ENCODE measurements at places on chromosomes 4 and X.

GRCh38 chrX:13493659-13494058, 75.7 kb upstream of the EGFL6 start:
- H3K27me3 ChIP-seq = no peaks in the 10 kb centered on the region
- H3K4me1 ChIP-seq = no peaks in the 10 kb centered on the region
- no peaks in the 10 kb centered on the region for H3K36me3 ChIP-seq
- H3K27ac ChIP-seq = no peak overlapping the region
- H3K4me3 ChIP-seq = no peak overlapping the region

- H3K27me3 ChIP-seq = no peaks in the 10 kb centered on the region
- H3K4me3 ChIP-seq = no peak overlapping the region
- DNase-seq = no peak
- H3K36me3 ChIP-seq = no peaks in the 10 kb centered on the region
- no peak overlapping the region for H3K27ac ChIP-seq
- H3K4me1 ChIP-seq = no peaks in the 10 kb centered on the region
Measured at GRCh38 chr4:138406876-138407275, 164.7 kb upstream of the SLC7A11 start.

DNA sequence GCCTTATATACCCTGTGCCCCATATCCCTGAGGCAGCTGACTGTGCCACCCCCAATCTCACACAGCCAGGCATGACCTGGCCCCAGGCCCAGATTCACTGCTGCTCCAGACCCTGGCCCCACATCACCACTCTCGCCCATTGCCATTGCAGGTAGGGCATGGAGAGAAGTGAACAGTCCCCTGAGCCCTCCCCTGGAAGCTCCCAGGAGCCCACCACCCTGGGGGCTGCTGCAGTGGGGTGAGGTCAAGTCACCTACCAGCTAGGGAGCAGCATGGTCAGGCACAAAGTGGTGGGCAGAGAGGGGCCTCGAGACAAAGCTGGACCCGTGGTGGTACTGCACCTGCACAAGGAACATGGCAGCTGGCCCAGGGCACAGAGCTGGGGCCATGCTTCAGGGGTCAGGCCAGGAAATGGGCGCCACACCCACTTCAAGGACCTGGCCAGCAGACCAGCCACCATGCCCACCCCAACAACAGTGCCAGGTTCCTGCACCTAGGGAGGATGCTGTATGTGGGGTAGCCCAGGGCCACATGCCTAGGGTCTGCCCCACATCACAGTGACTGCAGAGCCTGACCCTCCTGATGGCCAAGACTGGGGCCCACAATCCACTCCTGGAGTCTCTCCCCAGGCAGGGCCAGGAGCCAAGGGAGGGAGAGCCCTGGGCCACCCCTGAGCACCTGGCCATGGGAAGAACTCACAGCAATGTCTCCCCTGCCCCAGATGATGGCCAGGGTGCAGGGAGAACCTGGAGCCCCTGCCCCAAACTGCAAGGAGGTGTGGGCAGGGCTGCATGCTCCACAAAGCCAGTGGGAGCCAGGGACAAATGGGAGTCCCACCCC, 58.5 kb downstream of the COX18 start:
- peaks cover 2% of the 10 kb centered on the region for H3K36me3 ChIP-seq
- no peaks in the 10 kb centered on the region for H3K4me1 ChIP-seq
- no peak for DNase-seq
- H3K4me3 ChIP-seq = no peak overlapping the region
- no peak overlapping the region for H3K27ac ChIP-seq
- peaks cover 12% of the 10 kb centered on the region for H3K27me3 ChIP-seq

DNA sequence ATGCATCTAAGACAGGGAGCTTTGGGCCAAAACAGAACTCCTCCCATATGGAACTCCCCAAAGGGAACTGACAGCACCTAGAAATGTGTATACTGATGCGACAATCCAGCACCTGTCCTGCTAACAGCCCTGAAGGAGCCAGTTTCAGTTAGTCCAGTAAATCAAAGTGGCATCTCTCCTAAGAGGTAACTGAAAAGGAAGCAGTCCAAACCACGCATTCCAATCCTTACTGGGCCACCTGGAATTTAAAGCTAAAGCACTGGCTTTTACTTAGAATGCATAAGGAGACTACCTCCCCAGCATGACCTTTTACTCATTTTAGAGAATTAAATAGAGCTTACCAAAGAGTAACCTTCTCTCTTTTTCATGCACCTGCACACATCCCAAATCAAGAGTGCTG, 586.8 kb upstream of the PITX2 start:
- H3K4me3 ChIP-seq = no peak overlapping the region
- no peaks in the 10 kb centered on the region for H3K4me1 ChIP-seq
- no peaks in the 10 kb centered on the region for H3K27me3 ChIP-seq

DNA sequence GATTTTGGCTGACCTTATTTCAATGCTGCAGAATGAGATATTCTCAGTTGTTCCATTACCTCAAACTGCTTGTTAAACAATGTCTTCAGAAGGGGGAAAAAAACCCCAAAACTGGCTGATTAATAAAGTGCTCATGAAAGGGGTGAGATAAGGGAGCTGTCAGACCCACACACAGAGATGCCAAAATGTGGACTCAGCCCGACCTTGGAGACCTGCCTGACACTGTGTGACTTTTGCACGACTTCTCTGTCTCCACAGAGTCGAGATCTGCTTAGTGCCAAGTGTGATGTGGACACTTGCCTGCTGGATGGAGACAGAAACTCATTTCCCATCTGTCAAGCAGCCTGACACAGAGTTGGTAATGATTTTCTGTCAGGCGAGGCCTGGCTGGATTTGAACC, 31.5 kb downstream of the REELD1 start:
- H3K27me3 ChIP-seq = peaks cover 2% of the 10 kb centered on the region
- no peaks in the 10 kb centered on the region for H3K36me3 ChIP-seq
- DNase-seq = peak; percentile 24
- H3K4me1 ChIP-seq = peaks cover 36% of the 10 kb centered on the region
- no peak overlapping the region for H3K4me3 ChIP-seq

- no peak for DNase-seq
- no peak overlapping the region for H3K4me3 ChIP-seq
- peaks cover 6% of the 10 kb centered on the region for H3K4me1 ChIP-seq
- H3K27ac ChIP-seq = no peak overlapping the region
- H3K36me3 ChIP-seq = peaks cover 13% of the 10 kb centered on the region
Measured at GRCh38 chrX:81308086-81308829, 106.4 kb downstream of the SH3BGRL start.

DNA sequence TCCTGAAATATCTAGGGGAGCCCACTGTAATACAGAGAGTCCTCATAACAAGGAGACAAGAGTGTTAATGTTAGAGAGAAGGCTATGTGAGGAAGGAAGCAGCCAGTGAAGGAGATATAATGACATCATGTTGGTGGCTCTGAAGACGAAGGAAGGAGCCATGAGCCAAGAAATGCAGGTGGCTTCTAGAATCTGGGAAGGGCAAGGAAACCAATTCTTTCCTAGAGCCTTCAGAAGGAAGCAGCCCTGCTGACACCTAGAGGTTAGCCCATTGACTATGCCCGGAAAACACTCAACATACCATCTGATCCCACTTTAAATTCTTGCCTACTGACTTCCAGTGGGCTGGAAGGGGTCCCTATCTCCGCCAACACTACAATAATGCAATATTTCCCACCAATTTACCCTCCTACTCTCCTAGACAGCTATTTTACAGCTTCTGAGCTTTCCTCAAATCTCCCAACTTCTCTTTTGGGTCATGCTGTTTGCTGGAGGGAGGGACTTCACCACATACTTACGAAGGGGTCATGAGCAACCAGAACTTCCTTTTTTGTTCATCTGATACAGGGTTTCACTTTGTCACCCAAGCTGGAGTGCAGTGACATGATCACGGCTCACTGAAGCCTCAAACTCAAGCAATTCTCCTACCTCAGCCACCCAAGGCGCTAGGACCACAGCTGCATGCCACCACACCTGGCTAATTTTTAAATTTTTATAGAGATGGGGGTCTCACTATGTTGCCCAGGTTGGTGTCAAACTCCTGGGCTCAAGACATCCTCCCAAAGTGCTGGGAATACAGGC, 25.2 kb upstream of the G3BP2 start:
- no peak overlapping the region for H3K4me3 ChIP-seq
- peaks cover 23% of the 10 kb centered on the region for H3K4me1 ChIP-seq
- H3K27ac ChIP-seq = peak overlapping the region; percentile 64
- peak; percentile 48 for DNase-seq

GRCh38 chr4:68183417-68183816, 53.7 kb upstream of the TMPRSS11F start:
- peaks cover 2% of the 10 kb centered on the region for H3K27me3 ChIP-seq
- no peak for DNase-seq
- no peak overlapping the region for H3K27ac ChIP-seq
- H3K4me1 ChIP-seq = no peaks in the 10 kb centered on the region

- peaks cover 6% of the 10 kb centered on the region for H3K4me1 ChIP-seq
- H3K27ac ChIP-seq = no peak overlapping the region
- peaks cover 32% of the 10 kb centered on the region for H3K27me3 ChIP-seq
- no peak overlapping the region for H3K4me3 ChIP-seq
Measured at GRCh38 chr4:27084685-27085361, 224.2 kb downstream of the STIM2 start.

DNA sequence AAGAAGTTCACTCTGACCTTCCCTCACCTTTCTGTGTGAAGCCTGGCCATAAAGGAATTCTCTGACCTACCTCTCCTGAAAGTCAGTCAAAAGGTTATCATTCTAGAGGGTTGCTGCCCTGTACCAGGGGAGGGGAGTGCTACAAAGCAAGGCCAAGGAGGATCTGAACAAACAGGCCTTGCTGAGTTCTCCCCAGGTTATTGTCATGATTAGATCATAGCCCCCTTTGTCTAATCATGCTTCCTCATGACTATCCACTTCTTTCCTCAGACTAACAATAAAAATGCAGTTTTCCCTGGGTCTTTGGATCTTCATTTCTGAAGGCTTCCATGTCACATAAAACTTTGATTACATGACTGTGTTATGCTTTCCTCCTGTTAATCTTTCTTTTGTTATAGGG, 472.0 kb downstream of the IQCM start:
- H3K27ac ChIP-seq = no peak overlapping the region
- no peak overlapping the region for H3K4me3 ChIP-seq

GRCh38 chr4:36303426-36304137, 22.2 kb downstream of the DTHD1 start:
- no peak overlapping the region for H3K27ac ChIP-seq
- H3K4me3 ChIP-seq = no peak overlapping the region
- peaks cover 1% of the 10 kb centered on the region for H3K27me3 ChIP-seq
- DNase-seq = peak; percentile 33

- no peaks in the 10 kb centered on the region for H3K36me3 ChIP-seq
- peak overlapping the region; percentile 89 for H3K27ac ChIP-seq
- H3K4me1 ChIP-seq = peaks cover 20% of the 10 kb centered on the region
- peak; percentile 70 for DNase-seq
- no peaks in the 10 kb centered on the region for H3K27me3 ChIP-seq
Measured at GRCh38 chrX:18886344-18887161, 97.4 kb downstream of the PHKA2 start.

GRCh38 chrX:120429776-120430540, 39.1 kb downstream of the LAMP2 start:
- H3K4me1 ChIP-seq = peaks cover 13% of the 10 kb centered on the region
- no peaks in the 10 kb centered on the region for H3K27me3 ChIP-seq
- no peak overlapping the region for H3K4me3 ChIP-seq
- H3K27ac ChIP-seq = no peak overlapping the region
- no peak for DNase-seq

GRCh38 chrX:119105826-119106225, 21.8 kb downstream of the KIAA1210 start:
- H3K4me3 ChIP-seq = no peak overlapping the region
- no peaks in the 10 kb centered on the region for H3K36me3 ChIP-seq
- H3K27ac ChIP-seq = no peak overlapping the region
- DNase-seq = no peak
- H3K4me1 ChIP-seq = no peaks in the 10 kb centered on the region
- peaks cover 7% of the 10 kb centered on the region for H3K27me3 ChIP-seq

GRCh38 chr4:89981789-89982334, 87.2 kb downstream of the MMRN1 start:
- no peaks in the 10 kb centered on the region for H3K27me3 ChIP-seq
- H3K4me3 ChIP-seq = no peak overlapping the region
- H3K4me1 ChIP-seq = no peaks in the 10 kb centered on the region
- no peak overlapping the region for H3K27ac ChIP-seq

DNA sequence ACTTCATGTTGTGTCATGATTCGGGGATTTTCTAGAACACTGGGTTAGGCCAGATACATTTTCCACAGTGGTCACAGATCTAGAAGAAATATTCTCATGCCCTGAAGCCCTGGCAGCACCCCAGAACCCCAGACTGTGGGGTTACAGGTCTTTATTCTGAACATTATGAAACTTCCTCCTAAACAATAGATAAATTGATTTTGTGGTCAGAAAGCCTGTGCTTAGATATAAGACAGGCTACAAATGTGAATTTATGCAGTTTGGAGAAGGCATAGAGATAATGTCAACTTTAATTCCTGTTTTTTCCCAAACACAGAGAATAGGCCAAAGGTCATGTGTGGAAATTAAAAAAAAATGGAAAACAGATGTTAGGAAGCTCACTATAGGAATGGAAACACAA, 492.9 kb downstream of the SPRY1 start:
- no peaks in the 10 kb centered on the region for H3K36me3 ChIP-seq
- no peaks in the 10 kb centered on the region for H3K27me3 ChIP-seq
- no peak overlapping the region for H3K4me3 ChIP-seq
- no peaks in the 10 kb centered on the region for H3K4me1 ChIP-seq
- DNase-seq = no peak
- H3K27ac ChIP-seq = no peak overlapping the region

DNA sequence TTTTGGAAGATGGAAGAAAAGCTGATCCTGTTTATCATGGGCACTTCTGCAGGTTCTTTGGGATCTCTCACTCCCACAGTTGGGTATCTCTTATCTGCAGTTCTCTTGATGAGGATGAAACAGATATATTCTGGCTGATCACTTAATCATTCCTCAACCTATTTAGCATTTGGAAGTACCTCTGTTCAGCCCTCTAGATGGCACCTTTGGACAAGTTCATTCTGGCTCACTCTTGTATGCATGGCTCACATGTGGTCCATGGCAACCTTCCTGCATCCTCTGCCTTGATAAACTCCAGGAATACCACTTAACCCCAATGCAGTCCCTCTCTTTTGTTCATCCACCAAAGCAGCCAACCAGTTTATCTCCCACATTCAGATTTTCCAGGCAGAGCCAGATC, 74.2 kb downstream of the SMARCA5 start:
- H3K4me3 ChIP-seq = no peak overlapping the region
- H3K4me1 ChIP-seq = no peaks in the 10 kb centered on the region
- no peak overlapping the region for H3K27ac ChIP-seq

- no peaks in the 10 kb centered on the region for H3K27me3 ChIP-seq
- no peak overlapping the region for H3K4me3 ChIP-seq
- no peak for DNase-seq
- no peak overlapping the region for H3K27ac ChIP-seq
Measured at GRCh38 chr4:74315376-74315775, 7.1 kb downstream of the EPGN start.

DNA sequence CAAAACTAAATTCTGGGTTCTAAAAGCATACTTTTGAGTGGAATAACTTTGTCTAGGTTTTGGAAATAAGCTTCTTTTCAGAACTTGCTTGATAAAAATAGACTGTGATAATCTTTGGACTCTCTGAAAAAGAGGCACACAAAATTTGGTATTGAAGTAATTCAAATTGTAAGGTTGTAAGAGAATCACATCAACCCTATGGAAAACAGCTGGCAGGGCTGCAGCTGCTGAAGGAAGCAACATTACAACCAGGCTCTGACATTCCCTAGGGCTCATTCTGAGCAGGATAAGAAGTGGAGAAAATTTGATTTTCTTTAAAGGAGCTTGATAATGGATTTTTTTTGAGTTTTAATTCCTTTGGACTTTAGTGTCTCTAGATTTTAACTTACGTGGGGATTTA, 147.6 kb downstream of the FSTL5 start:
- no peaks in the 10 kb centered on the region for H3K36me3 ChIP-seq
- H3K27me3 ChIP-seq = no peaks in the 10 kb centered on the region
- DNase-seq = no peak

GRCh38 chr4:174397366-174398155, 113.8 kb downstream of the CEP44 start:
- no peak for DNase-seq
- H3K4me1 ChIP-seq = no peaks in the 10 kb centered on the region
- H3K27me3 ChIP-seq = peaks cover 3% of the 10 kb centered on the region
- no peak overlapping the region for H3K27ac ChIP-seq

Data from activated CD4-positive, alpha-beta memory T cell treated with anti-CD3 and anti-CD28 coated beads for 36 hours (primary cell).